ENCODE measurements at places on chromosomes 2 and 18.

GRCh38 chr2:176490061-176490861 lies 221.0 kb downstream of the MTX2 start:
- DNase-seq: peak; percentile 72

DNA sequence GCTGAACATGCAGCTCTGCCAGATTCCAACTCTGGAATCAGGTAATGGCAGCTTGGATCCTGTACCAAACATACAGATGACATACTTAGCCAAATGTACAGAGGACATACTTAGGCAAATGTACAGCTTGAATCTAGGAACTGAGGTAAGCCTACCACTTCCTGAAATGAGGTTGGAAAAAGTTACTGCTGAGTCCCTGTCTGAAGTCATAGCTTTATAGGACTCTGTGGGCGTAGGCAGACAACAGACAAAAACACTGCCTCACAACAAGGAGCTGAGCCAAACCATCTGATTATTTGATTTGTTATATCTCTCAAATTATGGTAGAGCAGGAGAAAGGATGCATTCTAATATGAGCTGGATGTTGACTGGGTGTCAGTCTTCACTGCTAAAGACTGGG lies 290.2 kb upstream of the TCF4 start:
- DNase-seq: no peak

- no peak for DNase-seq
These were observed 1231.6 kb upstream of the DDX18 start for GRCh38 chr2:116582850-116583249.

DNA sequence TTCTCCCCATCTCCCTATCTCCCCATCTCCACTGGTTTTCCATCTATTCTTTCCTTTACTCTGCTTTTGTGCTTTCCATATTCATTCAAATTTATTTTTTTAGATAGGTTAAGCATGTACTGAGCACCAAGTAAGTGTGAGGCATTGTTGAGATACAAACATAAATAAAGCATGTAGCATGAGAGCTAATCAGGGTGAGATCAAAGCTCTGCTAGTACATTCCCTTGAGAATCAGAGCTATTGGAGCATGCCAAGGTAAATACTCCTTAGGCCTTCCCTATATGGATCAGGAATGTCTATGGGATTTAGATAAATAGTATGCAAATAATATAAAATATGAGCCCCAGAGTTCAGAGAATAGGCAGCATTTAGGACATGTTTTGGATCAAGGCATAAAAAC lies 25.3 kb downstream of the BABAM2 start:
- no peak for DNase-seq

DNA sequence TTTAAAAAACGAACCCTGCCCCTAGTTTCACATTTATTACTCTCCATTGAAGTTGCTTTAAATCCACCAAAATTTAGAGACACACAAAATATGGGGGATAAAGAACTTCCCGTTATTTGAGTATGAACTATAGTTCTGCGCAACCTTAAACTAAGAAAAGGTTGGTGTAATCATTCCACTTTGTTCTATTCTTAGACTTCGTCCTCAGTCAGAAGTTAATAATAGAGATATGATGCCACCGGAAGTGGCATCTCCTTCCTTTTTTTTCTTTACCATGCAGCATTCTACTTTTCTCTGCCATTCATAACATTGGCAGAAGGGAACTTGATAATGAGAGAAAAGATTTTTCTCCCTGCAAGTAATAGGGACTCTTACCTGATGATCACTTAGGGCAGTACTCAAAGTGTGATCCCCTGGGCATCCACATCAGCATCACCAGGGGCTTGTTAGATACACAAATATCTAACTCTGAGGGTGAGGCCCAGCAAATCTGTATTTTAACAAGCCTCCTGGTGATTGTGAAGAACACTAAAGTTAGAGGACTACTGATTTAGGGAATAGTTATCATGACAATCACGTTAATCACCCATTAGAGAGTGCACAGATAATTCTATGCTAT lies 147.7 kb upstream of the DTNA start:
- no peak for DNase-seq

- no peak for DNase-seq
These were observed 58.0 kb downstream of the RND3 start for GRCh38 chr2:150429384-150429961.

GRCh38 chr2:96340493-96341414 lies 5.2 kb downstream of the NCAPH start:
- no peak for DNase-seq

DNA sequence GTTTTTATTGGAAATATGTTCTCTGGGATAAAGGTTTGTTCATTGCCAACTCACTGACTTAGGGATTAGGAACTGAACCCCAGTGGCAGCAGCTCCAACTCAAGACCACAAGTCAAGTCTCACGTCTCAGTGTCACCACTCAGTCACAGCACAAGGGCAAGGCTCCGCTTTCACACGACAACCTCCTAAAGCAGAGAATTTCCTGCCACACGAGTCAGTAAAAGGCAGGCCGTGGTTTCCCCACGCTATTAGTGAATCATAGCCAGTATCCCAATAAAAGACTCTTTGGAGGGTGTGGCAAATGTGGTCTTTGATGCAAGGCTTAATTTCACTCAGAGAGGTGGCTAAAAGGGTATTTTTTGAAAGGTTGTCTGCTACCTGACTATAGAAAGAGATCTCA lies 57.6 kb downstream of the PIEZO2 start:
- DNase-seq: no peak

DNA sequence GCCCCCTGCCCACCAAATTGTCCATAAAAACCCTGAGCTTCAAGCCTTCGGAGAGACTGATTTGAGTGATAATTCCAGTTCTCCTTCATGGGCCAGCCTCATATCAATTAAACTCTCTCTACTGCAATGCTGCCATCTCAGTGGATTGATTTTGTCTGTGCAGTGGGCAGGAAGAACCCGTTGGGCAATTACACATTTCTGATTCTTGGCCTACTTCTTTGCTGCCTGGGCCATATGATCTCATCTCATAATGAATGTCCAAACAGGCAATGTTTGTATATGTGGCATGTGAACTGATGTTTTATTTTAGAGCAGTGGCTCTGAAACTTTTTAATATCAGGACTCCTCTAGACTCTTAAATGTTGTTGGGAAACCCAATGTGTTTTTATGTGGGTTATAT lies 101.2 kb upstream of the SLC38A11 start:
- no peak for DNase-seq

DNA sequence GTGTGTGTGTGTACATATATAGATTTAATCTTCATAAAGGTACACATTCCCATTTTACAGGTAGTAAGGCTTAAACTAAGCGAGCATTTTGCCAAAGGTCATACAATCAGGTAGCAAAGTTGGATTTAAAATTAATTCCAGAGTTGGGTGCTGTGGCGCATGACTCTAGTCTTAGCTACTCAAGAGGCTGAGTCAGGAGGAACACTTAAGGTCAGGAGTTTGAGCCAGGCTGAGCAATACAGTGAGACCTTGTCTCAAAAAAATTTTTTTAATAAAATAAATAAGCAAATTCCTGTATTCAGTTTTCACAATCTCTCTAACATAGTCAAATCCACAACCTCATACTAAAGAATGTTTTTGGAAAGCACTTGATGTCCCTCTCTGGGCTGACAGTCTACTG lies 111.5 kb upstream of the LDLRAD4 start:
- no peak for DNase-seq

DNA sequence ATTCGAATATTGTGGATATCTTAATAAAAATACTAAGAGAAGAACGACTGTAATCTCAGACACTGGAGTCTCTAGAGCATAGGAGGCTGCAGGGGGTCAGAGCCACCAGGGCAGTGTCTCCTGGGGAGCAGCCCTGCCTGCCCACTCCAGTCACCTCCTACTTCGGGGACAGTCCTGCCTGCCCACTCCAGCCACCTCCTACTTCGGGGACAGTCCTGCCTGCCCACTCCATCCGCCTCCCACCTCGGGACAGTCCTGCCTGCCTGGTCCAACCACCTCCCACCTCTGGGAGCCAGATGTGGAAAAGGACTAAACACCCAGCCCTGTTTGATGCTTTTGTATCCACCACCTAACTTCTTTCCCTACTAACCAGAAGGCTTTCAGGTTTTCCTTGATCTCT lies 350.1 kb upstream of the SMIM21 start:
- no peak for DNase-seq

DNA sequence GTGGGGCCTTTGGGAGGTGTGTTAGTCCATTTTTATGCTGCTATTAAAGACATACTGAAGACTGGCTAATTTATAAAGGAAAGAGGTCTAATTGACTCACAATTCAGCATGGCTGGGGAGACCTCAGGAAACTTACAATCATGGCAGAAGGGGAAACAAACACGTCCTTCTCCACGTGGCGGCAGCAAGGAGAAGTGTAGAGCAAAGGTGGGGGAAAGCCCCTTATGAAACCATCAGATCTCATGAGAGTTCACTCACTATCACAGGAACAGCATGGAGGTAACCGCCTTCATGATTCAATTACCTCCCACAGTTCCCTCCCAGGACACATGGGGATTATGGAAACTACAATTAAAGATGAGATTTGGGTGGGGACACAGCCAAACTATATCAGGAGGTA lies 187.1 kb upstream of the OSR1 start:
- no peak for DNase-seq

GRCh38 chr2:156864753-156865152 lies 392.8 kb upstream of the GALNT5 start:
- DNase-seq: no peak

GRCh38 chr2:33784488-33784887 lies 185.4 kb upstream of the FAM98A start:
- DNase-seq: no peak

DNA sequence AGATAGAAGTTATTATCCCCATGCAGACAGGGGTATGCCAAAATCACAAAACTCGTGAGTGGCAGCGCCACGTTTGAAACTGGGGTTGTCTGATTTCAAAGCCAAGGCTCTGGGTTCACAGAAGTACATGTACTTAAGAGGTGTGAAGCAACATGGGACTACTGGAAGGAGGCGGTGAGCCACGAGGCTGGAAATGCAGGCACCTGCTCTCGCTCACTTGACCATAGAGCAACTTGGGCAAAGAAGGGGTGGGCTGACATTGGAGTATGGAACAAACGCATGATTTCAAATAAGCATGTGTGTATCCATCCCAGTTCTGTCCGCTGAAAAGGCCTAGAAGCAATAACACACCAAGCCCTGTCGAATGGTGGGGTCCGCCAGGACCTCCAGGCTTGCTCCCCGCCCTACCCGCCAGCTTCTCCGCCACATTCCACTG lies 593 bp upstream of the ACTR2 start:
- DNase-seq: no peak

- DNase-seq: no peak
These were observed 94.2 kb upstream of the NDUFV2 start for GRCh38 chr18:9008200-9008708.

GRCh38 chr18:4016391-4017049 lies 438.6 kb downstream of the DLGAP1 start:
- no peak for DNase-seq

- no peak for DNase-seq
These were observed 1068.4 kb downstream of the LRP1B start for GRCh38 chr2:141062443-141062842.

GRCh38 chr2:181810823-181811695 lies 80.5 kb upstream of the ITPRID2 start:
- DNase-seq: no peak

GRCh38 chr2:212892193-212892592 lies 259.2 kb downstream of the IKZF2 start:
- DNase-seq: no peak

DNA sequence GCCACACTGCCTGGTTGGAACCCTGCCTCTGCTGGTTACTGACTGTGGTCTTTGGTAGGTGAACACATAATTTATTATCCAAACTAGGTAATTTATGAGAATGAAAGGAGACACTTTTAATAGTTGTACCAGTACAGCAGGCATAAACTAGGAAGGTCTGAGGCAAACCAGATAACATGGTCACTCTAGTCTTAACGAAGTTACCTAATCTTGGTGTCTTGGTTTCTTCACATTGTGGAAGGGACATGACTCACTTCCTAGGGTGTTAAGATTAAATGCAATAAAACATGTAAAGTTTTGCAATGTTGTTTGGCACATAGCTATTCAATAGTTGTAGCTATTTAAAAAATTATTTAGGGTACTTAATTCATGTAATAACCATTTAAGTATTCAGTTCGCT lies 23.3 kb downstream of the SPTBN1 start:
- no peak for DNase-seq

DNA sequence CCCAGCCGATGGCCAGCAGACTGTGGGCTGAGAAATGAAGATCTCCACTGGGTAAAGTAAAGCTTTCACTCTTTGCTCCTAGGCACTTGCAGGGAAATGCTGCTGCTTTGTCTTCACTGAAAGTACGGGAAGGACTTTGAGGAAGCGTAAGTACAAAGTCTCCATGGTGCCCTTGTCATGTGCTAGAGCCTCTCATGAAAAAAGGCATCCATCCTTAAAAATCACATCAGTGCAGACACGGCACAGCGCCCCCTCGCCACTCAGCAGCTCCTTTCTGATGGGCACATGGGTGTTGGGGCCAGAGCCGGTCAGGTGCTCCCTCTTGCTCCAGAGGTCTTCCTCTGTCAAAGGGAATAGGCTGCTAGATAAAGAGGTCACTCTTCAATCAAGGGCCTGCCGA lies 109.0 kb upstream of the STPG4 start:
- no peak for DNase-seq

DNA sequence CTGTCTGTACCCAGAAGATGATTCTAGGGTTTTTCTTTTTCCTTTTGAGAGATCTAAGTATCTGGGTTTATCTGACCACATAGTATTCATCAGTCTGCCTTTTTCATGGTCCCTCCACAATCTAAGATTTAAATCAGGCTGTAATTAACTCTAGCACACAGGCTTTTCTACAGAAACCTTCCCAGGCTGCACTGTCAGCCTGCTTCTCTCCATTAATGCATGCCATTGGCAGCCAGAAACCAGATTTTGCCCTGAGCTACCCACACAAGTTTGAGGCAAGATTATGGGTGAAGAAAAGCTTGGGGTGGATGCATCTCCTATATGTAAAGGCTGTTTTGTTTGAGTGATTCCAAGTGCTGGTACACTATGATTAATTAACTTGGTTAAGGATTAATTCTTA lies 45.7 kb upstream of the EML4 start:
- no peak for DNase-seq

DNA sequence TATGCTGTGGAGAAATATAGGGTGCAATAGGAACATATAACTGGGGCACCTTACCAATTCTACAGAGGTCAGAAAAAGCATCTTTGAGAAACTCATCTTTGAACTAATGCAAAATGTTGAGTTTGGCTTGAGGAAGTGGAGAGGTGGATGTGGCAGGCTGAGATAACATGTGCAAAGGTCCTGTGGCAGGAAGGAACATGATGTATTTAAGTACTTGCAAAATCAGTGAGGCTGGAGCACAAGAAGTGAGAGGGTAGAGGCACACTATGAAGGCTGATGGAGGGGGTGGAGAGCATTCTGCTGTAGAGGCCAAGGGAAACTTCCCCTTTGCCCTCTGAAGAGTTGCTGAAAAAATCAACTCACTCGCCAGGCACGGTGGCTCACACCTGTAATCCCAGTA lies 14.7 kb upstream of the RAB1A start:
- DNase-seq: no peak

GRCh38 chr2:240292619-240293525 lies 142.6 kb upstream of the GPC1 start:
- DNase-seq: no peak

GRCh38 chr18:44238454-44238853 lies 442.2 kb upstream of the SETBP1 start:
- DNase-seq: no peak
